CD4-positive, alpha-beta T cell treated with Interleukin-21 for 1 hour (primary cell): ENCODE measurements at places on chromosomes 11 and 22.

DNA sequence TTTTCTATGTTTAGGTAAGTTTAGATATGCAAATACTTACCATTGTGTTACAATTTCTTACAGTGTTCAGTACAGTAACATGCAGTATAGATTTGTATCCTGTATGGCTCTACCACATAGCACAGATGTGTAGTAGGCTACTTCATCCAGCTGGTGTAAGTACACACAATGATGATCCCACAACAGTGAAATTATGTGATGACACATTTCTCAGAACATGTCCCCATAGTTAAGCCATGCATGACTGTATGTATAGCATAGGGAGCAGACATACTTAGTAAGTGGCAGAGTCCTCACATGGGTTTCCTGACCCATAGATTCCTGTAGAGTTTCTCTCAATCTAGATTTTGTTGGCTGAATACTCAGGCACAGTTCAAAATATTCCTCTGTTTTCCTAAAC, 26.8 kb upstream of the BARX2 start:
- DNase-seq, result no peak

DNA sequence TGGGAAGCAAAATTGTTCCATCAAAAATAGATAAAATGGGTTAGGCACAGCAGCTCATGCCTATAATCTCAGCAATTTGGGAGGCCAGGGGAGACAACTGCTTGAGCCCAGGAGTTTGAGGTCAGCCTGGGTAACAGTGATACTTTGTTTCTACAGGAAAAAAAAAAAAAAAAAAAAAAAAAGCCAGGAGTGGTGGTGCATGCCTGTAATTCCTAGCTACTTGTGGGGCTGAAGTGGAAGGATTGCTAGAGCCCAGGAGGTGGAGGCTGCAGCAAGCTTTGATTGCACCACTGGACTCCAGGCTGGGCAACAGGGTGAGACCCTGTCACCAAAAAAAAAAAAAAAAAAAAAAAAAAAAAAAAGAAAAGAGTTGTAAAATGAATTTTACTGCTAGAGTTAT, 49.6 kb downstream of the KIF18A start:
- no peak for DNase-seq

- DNase-seq, result no peak
These were observed 42.2 kb downstream of the P4HA3 start for GRCh38 chr11:74269161-74269811.

DNA sequence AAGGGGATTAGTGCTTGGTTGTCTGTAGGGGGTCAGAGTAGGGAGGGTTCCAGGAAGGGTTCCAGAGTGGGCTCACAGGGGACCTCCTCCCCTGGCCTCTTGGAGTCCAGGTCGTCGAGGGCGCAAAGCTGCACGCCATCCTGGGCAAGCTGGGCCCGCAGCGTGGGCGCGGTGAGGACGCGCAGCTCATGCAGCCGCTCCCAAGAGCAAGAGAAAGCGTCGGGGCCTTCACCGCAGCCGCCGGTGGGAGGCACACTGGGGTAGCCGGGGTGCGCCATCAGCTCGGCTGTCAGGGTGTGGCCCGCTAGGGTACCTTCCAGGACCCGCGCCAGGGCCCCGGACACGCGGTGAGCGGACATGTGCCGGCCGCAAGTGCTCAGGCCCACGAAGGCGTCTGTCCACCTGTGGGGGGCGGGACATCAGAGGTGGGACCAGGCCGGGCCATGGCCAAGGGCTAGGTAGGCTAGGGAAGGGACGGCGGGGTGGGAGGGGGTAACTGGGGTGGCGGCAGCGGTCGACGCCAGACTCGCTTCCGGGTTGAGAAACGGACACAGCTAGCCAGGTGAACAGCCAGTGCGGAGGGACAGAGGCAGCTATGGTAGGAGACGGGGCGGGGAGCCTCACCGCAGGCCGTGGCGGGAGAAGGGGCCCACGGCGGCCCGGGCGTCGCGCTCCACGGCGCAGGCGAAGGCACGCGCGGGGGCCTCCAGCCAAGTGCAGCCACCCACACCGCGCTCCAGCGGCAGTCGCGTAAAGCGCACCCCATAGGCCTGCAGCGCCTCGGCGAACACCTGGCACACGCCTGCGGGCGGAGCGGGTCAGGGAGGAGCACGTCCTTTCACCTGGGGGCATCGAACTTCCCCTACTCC, 1.2 kb downstream of the YDJC start:
- no peak for DNase-seq

DNA sequence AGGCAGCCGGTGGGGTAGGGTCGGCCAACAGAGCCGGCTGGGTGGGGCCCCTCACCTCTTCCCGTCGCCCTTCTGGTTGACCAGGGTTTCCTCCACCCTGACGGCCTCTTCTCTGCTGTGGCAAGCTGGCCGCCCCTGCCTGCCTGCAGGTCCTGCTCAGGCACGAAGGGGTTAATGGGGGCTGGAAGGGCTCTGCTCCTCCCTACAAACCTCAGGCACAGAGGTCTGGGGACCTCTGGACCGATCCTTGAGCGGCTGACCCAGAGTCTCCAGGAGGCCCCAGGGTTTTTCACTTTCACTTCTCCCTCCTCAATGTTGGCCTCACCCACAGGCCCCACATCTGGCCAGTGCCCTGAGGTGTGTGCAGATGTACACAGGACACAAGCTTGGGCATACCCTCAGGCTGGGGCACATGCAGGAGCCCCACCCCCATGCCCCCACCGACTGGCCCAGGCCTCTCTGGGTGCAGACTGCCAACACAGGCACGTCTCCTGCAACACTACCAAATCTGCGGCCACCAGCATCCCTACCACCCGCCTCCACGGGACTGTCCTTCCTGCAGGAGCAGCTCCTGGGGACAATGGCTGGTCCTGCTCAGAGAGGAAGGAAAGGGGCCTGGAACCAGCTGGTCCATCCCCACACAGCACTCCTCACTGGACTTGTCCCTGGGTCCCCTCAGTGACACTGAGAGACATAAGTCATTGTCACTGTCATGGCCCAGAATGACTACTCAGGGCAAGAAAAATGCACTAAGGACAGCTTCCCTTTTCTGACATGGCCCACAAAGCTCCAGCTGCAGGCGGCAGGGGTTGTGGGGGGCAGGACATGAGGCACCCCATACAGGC, 3.2 kb upstream of the TBX1 start:
- no peak for DNase-seq

GRCh38 chr11:10477690-10478046, 22.6 kb downstream of the AMPD3 start:
- DNase-seq, result no peak

DNA sequence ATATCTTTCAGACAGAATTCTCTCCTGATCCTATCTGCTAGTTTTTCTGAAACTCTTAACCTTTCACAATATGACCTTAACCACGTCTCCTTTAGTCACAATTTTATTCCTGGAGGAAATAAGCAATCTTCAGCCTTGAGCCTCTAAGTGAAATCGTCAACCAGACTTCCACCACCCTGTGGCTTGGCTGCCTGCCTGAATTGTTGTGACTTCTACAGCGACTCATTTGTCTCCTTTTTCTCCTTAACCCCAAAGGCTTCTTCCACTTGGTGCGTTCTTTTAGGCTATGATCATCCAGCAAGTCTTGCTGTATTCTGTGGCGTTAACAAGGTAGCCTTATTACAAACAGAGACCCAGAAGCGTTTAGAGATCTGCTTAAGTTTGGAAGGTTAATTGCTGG, 535.1 kb upstream of the ARHGAP42 start:
- no peak for DNase-seq

DNA sequence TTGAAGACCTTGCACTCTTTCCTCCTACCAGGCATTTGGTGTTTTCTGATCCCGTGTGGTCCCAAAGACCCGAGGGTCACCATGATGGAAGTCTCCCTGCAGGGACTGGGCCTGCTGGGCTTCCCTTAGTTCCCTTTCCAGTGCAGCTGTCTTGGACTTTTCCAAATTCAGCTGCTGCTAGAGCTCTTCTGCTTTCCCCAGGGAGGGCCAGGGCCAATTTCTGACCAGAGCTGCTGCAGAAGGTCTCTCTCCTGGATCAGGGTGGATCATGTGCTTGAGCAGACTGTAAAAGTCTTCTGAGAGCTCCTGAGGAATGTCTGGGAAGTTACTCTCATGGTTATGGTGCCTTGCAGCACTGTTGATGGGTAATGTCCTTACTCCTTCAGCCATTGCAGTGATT, 23.2 kb downstream of the LDLRAD3 start:
- DNase-seq, result no peak

- no peak for DNase-seq
These were observed 37.1 kb upstream of the SORL1-AS1 start for GRCh38 chr11:121489823-121490222.
